ENCODE measurements at places on chromosomes 11 and 22.

- no peak for DNase-seq
These were observed 300.2 kb downstream of the MN1 start for GRCh38 chr22:27501191-27501936.

DNA sequence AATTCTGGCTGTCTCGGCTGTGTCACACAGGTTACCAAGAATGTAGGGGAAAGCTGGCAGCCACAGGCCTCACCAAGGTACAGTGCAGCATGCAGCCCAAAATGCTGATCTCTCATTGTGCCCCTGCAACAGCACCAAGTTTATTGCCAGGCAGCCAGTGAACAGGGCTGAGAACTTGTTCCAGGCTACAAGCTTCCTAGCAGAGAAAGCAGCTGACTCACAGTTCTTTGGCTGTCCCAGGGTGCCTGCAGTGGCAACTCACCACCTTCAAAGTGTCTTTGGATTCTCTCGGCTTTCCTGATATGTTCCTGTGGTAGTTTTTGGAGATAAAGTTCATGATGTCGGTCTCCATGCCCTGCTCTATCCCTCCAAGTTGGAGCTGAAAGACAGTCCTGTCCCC, 719.1 kb upstream of the ANO3 start:
- DNase-seq, result no peak

- no peak for DNase-seq
These were observed 600.4 kb upstream of the CADM1 start for GRCh38 chr11:116104498-116105174.

- peak; percentile 91 for DNase-seq
These were observed 8.1 kb downstream of the YWHAH start for GRCh38 chr22:31952472-31952871.

- no peak for DNase-seq
These were observed 225.0 kb upstream of the TBCEL start for GRCh38 chr11:120798854-120799253.

GRCh38 chr11:129932381-129933067, 37.1 kb upstream of the NFRKB start:
- DNase-seq, result no peak

- DNase-seq, result no peak
These were observed 100.9 kb downstream of the MRTFA start for GRCh38 chr22:40535642-40536041.

Measured in fibroblast of villous mesenchyme (primary cell).